Activated CD8-positive, alpha-beta memory T cell treated with anti-CD3 and anti-CD28 coated beads for 48 hours (primary cell): ENCODE measurements at places on chromosomes 7 and 10.

- DNase-seq: no peak
Observed at GRCh38 chr10:28875549-28876081, 198.3 kb downstream of the BAMBI start.

GRCh38 chr10:8403711-8404371 lies 349.4 kb downstream of the GATA3 start:
- no peak for DNase-seq

GRCh38 chr10:101617102-101617823 lies 29.1 kb downstream of the DPCD start:
- no peak for DNase-seq

- DNase-seq: no peak
Observed at GRCh38 chr10:112778579-112778978, 171.5 kb upstream of the TCF7L2 start.

DNA sequence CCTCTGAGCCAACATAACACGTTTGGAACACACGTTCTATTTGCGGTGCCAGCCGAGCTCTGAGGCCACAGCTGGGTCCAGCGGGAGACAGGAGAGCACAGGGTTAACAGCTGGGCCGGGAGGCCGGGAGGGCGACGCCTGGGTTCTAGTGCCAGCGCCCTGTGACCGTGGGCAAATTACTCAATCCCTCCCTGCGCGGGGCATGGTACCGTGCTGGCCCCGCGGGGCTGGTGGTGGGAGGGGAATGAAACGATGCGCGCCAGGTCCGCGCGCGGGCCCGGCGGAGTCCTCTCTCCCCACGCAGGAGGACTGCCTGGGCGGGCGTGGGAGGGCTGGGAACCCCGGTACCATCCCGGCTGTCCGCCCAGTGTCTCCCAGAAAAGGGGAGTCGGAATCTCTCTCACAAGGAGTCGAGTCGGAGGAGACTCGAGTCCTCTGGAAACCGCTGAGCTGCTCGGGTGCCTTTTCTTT lies 30.4 kb downstream of the LEP start:
- no peak for DNase-seq

DNA sequence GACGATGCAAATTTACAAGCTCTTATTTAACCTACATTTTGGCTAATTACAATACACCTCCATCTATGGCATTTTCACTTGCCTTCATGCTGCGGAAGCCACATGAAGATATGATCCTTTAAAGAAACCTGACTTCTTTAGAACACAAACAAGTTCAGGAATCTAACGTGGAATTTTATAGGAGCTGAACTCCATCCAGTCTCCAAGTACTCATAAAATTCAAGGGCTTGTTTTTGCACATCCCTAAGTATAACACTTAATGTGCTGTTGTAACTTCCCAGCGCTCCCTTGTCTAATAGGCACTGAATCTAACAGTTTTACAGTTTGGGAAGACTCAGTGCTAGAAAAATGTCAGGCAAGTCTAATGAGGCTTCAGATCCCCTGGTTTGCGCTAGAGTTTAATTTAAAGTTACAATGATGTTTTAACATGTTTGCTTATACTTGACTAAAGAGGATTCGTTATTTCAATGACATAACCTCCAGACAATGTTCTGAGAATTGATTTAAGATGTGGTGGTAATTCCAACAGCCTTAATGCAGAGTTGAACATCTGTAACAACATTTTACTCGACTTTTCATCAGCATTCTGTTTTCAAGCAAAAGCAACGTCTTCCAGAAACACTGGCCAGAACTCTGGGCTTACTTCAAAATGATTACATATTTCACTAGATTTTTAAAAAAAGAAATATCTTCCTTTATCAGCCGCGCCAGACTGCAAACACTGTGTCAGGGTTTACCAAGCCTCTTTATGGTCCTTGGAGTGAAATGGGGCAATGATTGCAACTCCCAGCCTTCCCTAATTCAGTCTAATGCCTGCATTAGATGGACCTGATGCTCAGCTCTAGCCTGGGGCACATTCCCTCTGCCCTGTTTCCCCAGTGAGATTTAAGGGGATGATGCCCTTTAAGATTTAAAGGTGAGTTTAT lies 664.3 kb downstream of the KCNMA1 start:
- no peak for DNase-seq

DNA sequence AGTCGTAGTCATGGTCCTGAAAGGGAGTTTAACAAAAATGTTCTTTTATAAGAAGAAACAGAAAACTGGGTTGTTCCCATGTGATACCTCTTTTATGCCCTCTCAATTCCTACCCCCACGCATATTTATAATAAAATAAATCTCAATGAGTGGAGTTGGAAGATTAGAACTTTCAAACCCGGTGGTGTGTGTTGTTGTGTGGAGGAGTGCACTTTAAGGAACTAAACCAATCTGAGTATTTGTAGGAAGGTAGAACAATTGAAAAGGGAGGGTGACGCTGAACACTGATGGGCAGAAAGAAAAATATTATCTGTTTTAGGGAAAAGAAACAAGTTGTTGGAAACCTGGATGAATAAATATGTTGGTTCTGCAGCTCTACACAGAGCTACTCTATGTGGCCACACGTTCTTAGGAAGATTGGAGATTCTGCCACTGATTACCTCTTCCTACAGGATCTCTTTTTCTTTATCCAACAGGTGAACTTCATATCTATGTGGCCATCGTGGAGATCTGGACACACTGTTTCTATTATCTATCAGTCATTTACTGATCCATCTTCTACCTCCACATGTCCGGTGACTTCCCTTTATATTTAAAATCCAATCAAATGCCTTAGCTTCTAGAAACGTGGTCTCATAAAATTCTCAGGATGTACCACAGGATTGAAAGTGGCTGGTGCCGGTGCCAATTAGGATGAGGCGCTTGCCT lies 13.1 kb upstream of the GATA3 start:
- DNase-seq: no peak

- no peak for DNase-seq
Observed at GRCh38 chr7:41755096-41755495, 52.2 kb upstream of the INHBA start.

- no peak for DNase-seq
Observed at GRCh38 chr10:35819736-35820135, 177.6 kb upstream of the FZD8 start.
